ENCODE measurements at places on chromosomes 6 and 20. TPM values are rescaled to one million over a fixed set of nuclear protein-coding genes. Genes with fewer than 3 reads are reported as not detected.

Gene CLPSL2
- not detected for total RNA-seq

Gene TEAD3
- 0.27 TPM for total RNA-seq

Gene PCED1A
- 11.4 TPM for total RNA-seq

Gene CD24
- not detected for total RNA-seq

Gene KCNK5
- total RNA-seq, result not detected
